ENCODE measurements at places on chromosomes 4 and X. TPM values are rescaled to one million over a fixed set of nuclear protein-coding genes. Genes with fewer than 3 reads are reported as not detected.

The IL1RAPL1 gene
- 0.34 TPM for polyA plus RNA-seq

The FMR1NB gene
- 0.04 TPM for polyA plus RNA-seq

- DNase-seq = no peak
- no peaks in the 10 kb centered on the region for H3K4me1 ChIP-seq
- H3K4me3 ChIP-seq = no peak overlapping the region
- no peaks in the 10 kb centered on the region for H3K27me3 ChIP-seq
Measured at GRCh38 chr4:26000274-26000950, 86.4 kb downstream of the SMIM20 start.

- H3K36me3 ChIP-seq = no peaks in the 10 kb centered on the region
- no peaks in the 10 kb centered on the region for H3K4me1 ChIP-seq
Measured at GRCh38 chrX:136112778-136113177, 34.6 kb upstream of the FHL1 start.

DNA sequence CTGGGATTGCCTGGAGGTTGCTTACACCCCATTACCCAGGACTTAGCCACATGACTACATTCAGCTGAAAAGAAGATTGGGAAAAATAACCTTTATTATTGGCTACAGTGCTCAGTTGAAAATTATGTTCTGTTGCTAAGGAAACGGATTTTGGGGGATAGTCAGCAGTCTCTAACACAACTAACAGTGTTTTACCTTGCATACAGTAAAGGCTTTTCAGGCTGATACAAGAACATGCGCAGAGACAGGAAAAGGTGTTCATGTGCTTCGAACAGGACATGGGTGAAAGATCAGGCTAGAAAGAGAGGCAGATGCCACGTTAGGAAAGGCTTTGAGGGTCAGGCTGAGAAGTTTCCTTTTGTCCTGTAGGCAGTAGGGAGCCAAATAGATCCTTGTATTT is 14.8 kb upstream of the RHOH start:
- no peaks in the 10 kb centered on the region for H3K36me3 ChIP-seq
- no peaks in the 10 kb centered on the region for H3K4me1 ChIP-seq
- no peak for DNase-seq
- no peaks in the 10 kb centered on the region for H3K27me3 ChIP-seq

- no peaks in the 10 kb centered on the region for H3K36me3 ChIP-seq
- no peaks in the 10 kb centered on the region for H3K4me1 ChIP-seq
- no peaks in the 10 kb centered on the region for H3K27me3 ChIP-seq
Measured at GRCh38 chrX:44392767-44393166, 49.3 kb upstream of the EFHC2 start.

- no peak overlapping the region for H3K27ac ChIP-seq
- H3K27me3 ChIP-seq = no peaks in the 10 kb centered on the region
- H3K36me3 ChIP-seq = no peaks in the 10 kb centered on the region
- H3K4me1 ChIP-seq = no peaks in the 10 kb centered on the region
Measured at GRCh38 chrX:68059469-68059868, 373.8 kb downstream of the OPHN1 start.

DNA sequence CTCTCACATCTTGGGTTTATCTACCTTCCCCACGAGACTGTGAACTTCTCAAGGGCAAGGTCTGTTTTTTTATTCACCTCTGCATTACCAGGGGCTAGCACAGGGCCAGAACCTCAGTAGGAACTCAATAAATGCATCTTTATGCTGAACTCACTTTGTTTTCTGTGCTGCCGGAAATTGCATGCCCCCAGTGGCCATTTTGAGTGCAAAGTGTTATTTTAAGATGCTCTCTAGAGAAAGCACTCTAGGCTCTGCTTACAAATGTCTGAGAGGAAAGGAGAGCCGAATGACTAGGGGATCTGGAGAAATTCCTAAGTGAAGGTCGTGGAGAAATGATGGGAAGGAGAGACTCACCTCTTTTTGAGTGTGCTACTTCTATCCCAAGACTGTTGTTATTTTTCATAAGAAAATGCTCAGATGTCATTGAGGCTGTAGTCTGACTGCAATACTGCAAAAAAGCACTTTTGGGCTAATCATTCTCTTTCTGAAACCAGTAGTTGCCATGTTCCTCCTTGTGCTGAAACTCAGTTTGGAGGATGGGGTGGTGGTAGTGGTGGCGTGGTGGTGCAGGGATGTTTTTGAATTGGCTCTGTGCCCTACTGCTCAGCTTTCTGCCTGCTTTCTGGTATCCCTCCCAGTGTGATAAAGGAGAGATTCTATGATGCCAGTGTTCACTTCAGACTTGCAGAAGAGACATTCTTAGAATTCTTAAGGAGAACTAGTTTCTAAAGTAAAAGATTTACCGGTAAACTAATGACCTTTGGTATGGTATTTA is 41.3 kb downstream of the DOCK11 start:
- H3K4me1 ChIP-seq = no peaks in the 10 kb centered on the region
- H3K36me3 ChIP-seq = no peaks in the 10 kb centered on the region
- DNase-seq = peak; percentile 3

DNA sequence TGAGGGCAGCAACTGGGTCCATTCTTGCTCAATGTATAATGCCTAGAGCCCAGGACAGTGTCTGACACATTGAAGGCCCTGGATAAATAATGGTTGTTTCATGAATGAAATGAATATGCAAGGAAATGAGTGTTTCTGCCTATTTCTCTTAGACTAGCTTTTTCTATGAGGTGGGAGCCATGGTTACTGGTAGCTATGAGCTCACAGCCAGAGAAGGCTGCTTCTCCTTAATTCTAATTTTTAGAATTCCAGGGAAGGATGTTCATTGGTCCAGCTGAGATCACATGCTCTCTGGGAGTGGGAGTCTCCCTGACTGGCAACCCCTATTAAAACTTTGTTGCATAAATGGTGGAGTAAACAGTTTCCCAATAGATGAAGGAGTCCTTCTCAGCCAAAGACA is 9.7 kb upstream of the DCUN1D4 start:
- H3K36me3 ChIP-seq = no peaks in the 10 kb centered on the region
- no peak overlapping the region for H3K4me3 ChIP-seq
- no peak for DNase-seq
- H3K4me1 ChIP-seq = peaks cover 4% of the 10 kb centered on the region

DNA sequence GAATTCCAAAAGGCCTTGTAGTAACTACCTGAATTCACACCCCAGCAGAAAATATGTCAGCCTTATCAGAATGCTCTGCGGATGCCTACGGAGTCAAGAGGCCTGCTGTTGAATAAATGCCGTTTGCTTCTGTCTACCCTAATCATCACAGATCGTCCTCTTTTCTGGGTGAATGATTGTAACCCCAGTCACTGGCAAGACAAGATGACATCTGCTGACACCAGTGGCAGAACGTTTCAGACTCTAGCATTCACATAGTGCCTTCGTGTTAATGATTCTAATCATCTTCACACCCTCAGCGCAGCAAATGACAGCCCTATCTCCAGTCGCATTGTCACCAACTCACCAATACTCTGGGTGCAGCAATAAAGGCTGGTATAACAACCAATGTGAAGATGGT is 89.1 kb upstream of the MAP3K15 start:
- no peak overlapping the region for H3K27ac ChIP-seq
- no peaks in the 10 kb centered on the region for H3K4me1 ChIP-seq
- no peak for DNase-seq
- no peaks in the 10 kb centered on the region for H3K36me3 ChIP-seq

GRCh38 chr4:121720109-121720508 is 23.3 kb upstream of the ANXA5 start:
- no peak for DNase-seq
- no peak overlapping the region for H3K4me3 ChIP-seq
- H3K27ac ChIP-seq = no peak overlapping the region
- H3K4me1 ChIP-seq = no peaks in the 10 kb centered on the region
- H3K36me3 ChIP-seq = no peaks in the 10 kb centered on the region

DNA sequence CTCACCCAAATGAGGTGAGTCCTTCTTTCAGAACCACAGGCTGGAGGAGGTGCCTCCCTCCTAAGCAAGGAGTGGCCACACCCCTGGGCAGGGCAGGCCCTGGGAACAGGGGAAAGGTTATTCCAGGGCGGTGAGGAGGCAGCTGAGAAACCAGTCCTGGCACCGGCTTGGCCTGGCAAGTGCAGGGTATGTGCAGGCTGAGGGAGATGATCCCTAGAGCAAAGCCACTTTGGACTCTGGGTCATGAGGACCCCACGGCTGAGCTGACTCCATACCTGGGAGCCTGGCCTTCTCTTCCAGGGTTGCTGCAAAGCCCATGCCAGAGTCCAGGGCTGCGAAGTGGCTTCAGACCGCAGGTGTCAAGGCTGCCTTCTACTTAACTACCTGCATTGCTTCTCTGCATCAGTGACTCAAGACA is 49.5 kb upstream of the HELT start:
- no peaks in the 10 kb centered on the region for H3K4me1 ChIP-seq
- H3K27ac ChIP-seq = no peak overlapping the region
- no peak overlapping the region for H3K4me3 ChIP-seq
- no peaks in the 10 kb centered on the region for H3K36me3 ChIP-seq

Measured in large intestine (tissue), 12 donors.